ENCODE measurements at places on chromosomes 5 and 9. TPM values are rescaled to one million over a fixed set of nuclear protein-coding genes. Genes with fewer than 3 reads are reported as not detected.

Gene FGD3
- total RNA-seq, result 0.33 TPM

Gene SIT1
- not detected for total RNA-seq

Gene B4GALT7
- total RNA-seq, result 21.7 TPM

Gene SPIN1
- total RNA-seq, result 129 TPM

Gene CDH6
- total RNA-seq, result 1.1 TPM

Gene RMI1
- 27.1 TPM for total RNA-seq

Gene GZMA
- not detected for total RNA-seq

Gene SH3GL2
- 7.7 TPM for total RNA-seq

Gene AJM1
- total RNA-seq, result 2.9 TPM

Gene LHX3
- total RNA-seq, result not detected

Gene RASGRF2
- 0.82 TPM for total RNA-seq

Gene TRPM6
- total RNA-seq, result 0.99 TPM

Gene CEP78
- 71.6 TPM for total RNA-seq

Gene SELENOP
- total RNA-seq, result 121 TPM

Gene NR6A1
- total RNA-seq, result 206 TPM

Gene ZNF454
- not detected for total RNA-seq

Gene HNRNPH1
- total RNA-seq, result 885 TPM

Gene IL3
- not detected for total RNA-seq

Gene DDX4
- not detected for total RNA-seq

Gene CATSPER3
- total RNA-seq, result 0.68 TPM

Gene OR13C5
- total RNA-seq, result not detected

Gene IFNA13
- total RNA-seq, result not detected

Gene ACOT12
- not detected for total RNA-seq

Gene HTR4
- not detected for total RNA-seq

Gene FAF2
- 53.0 TPM for total RNA-seq

Gene TSSK1B
- not detected for total RNA-seq

Gene BTNL8
- total RNA-seq, result not detected

Gene LCN1
- not detected for total RNA-seq

Gene BHMT
- total RNA-seq, result 0.81 TPM

Gene SH3PXD2B
- 84.0 TPM for total RNA-seq

Gene NPR3
- 0.11 TPM for total RNA-seq

Gene SIMC1
- total RNA-seq, result 23.5 TPM

Gene CLIC3
- total RNA-seq, result 0.46 TPM

Gene SAXO1
- 0.42 TPM for total RNA-seq

Gene HRH2
- total RNA-seq, result 2.7 TPM

Gene PCDHB10
- total RNA-seq, result 2.9 TPM

Gene DND1
- total RNA-seq, result 0.28 TPM

Gene UCK1
- 17.3 TPM for total RNA-seq
